ENCODE measurements at places on chromosomes 7 and 10.
A peak's percentile ranks its signal among the peaks of the same experiment; 100 is the strongest.

GRCh38 chr10:35961501-35961900, 319.4 kb upstream of the FZD8 start:
- no peak for DNase-seq

GRCh38 chr7:73741600-73741999, 3.0 kb upstream of the ABHD11 start:
- no peak for DNase-seq

GRCh38 chr7:116310141-116310540, 99.8 kb downstream of the TES start:
- DNase-seq: no peak

DNA sequence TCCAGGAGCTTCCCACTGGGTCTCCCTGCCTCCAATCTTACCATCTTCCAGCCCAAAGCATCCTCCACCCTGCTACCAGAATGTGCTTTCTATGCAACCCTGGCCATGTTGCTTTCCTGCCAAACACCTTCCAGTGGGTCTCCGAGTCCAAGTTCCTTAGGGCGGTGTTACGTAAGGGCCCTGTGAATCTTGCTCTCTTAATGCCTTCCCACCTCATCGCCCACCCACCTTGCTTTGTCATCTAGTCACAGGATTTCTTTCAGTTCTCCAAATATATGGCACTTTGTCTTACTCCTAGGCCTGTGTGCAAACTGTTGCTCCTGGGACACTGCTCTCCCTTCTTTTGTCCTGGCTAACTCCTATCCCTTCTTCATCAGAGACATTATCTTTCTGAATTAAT, 344.5 kb downstream of the RPS24 start:
- no peak for DNase-seq

GRCh38 chr7:50450590-50451032, 461 bp upstream of the FIGNL1 start:
- DNase-seq: peak; percentile 47

All from left ventricle myocardium superior (tissue), 1 donor.